ENCODE measurements at places on chromosomes 16 and 17. TPM values are rescaled to one million over a fixed set of nuclear protein-coding genes. Genes with fewer than 3 reads are reported as not detected.

The SDR42E1 gene
- total RNA-seq = 0.09 TPM

The NPIPB8 gene
- not detected for total RNA-seq

The EFNB3 gene
- total RNA-seq = 0.09 TPM

The MRPL28 gene
- total RNA-seq = 89.0 TPM

The SMPD3 gene
- total RNA-seq = 0.09 TPM

The LRRC37A2 gene
- 4.3 TPM for total RNA-seq

The OTOA gene
- total RNA-seq = under 0.01 TPM

The MEOX1 gene
- under 0.01 TPM for total RNA-seq

The MVP gene
- total RNA-seq = 371 TPM

The HIGD1B gene
- total RNA-seq = not detected

The DLX4 gene
- total RNA-seq = not detected

The USH1G gene
- under 0.01 TPM for total RNA-seq

The KCNJ18 gene
- total RNA-seq = not detected

The NFATC3 gene
- total RNA-seq = 6.7 TPM

The SLC6A4 gene
- under 0.01 TPM for total RNA-seq

The SLFN14 gene
- not detected for total RNA-seq

The CETP gene
- not detected for total RNA-seq

The ACSM2B gene
- total RNA-seq = not detected

The ABCA6 gene
- 9.9 TPM for total RNA-seq

The BAHCC1 gene
- total RNA-seq = 3.1 TPM

The CD300LF gene
- not detected for total RNA-seq

The EME1 gene
- 1.3 TPM for total RNA-seq

The DHRS7C gene
- total RNA-seq = not detected

The CXCL16 gene
- total RNA-seq = 1.8 TPM

The MPP2 gene
- 2.0 TPM for total RNA-seq

The CTRB2 gene
- not detected for total RNA-seq

The ENPP7 gene
- not detected for total RNA-seq

The TBC1D3K gene
- total RNA-seq = under 0.01 TPM

The CLEC3A gene
- total RNA-seq = not detected

The FBXO39 gene
- 0.14 TPM for total RNA-seq

The ASIC2 gene
- 0.18 TPM for total RNA-seq

The TRIM65 gene
- total RNA-seq = 13.5 TPM

The TPSG1 gene
- total RNA-seq = not detected

The GHDC gene
- total RNA-seq = 14.1 TPM

The RNU2-1 gene
- not detected for total RNA-seq

The OR1A1 gene
- not detected for total RNA-seq

The CA7 gene
- total RNA-seq = not detected

The NR1D1 gene
- 0.85 TPM for total RNA-seq

The MYH1 gene
- 0.09 TPM for total RNA-seq

The PRKAR1A gene
- total RNA-seq = 284 TPM

The RAD51D gene
- total RNA-seq = 8.2 TPM

The EXOC3L1 gene
- total RNA-seq = not detected

The MATCAP1 gene
- total RNA-seq = 9.0 TPM

The CCDC144A gene
- total RNA-seq = 3.5 TPM

The PLEKHM1 gene
- total RNA-seq = 10.7 TPM

Data from smooth muscle cell of bladder (primary cell).